Panc1 (cell line): ENCODE measurements at places on chromosomes 7 and 10.

DNA sequence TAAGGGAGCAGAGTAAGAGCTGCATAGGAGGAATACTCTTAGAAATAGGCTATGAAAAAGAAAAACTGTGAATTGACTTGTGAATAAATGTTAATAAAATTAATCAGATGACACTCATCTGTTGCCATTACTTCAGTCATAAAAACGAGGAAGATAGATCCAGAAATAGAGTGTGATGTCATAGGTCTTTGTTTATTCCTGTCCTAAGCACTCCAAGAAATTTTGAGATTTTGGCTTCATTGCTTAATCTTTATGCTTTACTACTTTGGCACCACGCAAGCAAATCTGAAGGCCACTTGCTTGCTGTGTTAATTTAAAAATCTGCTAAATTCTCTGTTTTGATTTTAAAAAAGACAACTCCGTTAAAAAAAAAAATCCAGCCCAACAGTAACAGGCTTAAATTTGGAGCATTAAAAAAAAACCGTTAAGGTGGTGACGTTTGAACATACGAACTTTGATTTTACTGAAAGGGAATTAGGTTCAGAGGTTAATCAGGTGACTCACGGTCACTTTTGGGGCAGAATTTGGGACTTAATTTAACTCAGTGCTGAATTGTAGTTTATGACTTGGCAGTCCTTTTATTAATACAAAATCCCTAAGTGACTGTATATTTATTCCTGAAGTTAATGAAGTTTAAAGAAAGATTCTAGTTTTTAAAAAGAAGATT, 3.4 kb downstream of the IFRD1 start:
- peaks cover 19% of the 10 kb centered on the region for H3K4me1 ChIP-seq
- H3K27me3 ChIP-seq: no peaks in the 10 kb centered on the region
- DNase-seq: no peak
- H3K27ac ChIP-seq: peak overlapping the region; percentile 2; the same call in 1 of the 2 replicates

DNA sequence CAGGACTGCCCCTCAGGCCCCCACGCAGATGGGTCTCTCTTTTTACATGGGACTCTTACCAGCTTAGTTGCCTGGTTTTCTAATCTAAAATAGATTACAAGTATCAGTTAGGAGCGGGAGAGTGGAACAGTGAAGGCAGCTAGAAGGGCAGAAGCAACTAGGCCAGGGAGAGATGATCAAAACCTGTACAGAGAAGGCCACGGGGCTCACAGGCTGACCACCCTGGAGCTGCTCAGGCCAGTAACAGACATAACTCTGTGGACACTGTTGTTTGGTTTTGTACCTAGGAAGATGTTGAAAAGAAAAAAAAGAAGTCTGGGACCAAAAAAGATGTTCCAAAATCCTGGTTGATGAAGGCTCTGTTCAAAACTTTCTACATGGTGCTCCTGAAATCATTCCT, 16.5 kb downstream of the ABCC2 start:
- H3K4me3 ChIP-seq: no peak overlapping the region
- H3K36me3 ChIP-seq: no peaks in the 10 kb centered on the region
- DNase-seq: no peak

- H3K27me3 ChIP-seq: no peaks in the 10 kb centered on the region
- no peak for DNase-seq
These were observed 76.5 kb downstream of the ELFN1 start for GRCh38 chr7:1746491-1746975.

GRCh38 chr10:22723343-22723779, 9.0 kb upstream of the PIP4K2A start:
- H3K27me3 ChIP-seq: no peaks in the 10 kb centered on the region
- H3K4me3 ChIP-seq: no peak overlapping the region
- no peak overlapping the region for H3K27ac ChIP-seq
- no peak for DNase-seq

DNA sequence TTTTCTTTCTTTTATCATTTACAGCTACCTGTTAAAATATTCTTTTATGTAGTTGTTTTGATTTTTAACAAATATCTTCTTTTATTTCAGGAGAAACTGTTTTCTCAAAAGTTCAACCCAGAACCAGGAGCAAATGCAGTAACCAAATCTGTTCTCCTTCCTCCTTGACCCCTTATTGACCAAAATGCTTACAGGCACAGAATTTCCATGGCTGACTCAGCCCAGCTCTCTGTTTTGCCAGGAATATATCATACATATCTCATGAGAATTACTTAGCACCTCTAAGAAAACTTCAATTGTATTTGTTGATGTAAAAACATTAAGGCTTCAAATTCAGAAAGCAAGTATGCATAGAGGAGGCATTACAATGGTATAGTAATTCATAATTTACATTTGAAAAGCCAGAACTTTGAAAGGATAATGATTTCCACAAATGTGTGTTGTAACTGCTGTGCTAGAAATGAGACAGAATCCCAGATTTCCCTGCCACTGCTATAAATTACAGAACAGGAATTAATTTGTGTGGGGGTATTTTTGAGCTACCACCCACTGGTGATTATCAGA, 2.2 kb downstream of the GSAP start:
- H3K4me3 ChIP-seq: no peak overlapping the region
- H3K27me3 ChIP-seq: peaks cover 26% of the 10 kb centered on the region
- H3K27ac ChIP-seq: no peak overlapping the region
- no peaks in the 10 kb centered on the region for H3K36me3 ChIP-seq
- H3K4me1 ChIP-seq: no peaks in the 10 kb centered on the region
